Fibroblast of pulmonary artery (primary cell): ENCODE measurements at places on chromosomes 5 and 9.
A peak's percentile ranks its signal among the peaks of the same experiment; 100 is the strongest.

DNA sequence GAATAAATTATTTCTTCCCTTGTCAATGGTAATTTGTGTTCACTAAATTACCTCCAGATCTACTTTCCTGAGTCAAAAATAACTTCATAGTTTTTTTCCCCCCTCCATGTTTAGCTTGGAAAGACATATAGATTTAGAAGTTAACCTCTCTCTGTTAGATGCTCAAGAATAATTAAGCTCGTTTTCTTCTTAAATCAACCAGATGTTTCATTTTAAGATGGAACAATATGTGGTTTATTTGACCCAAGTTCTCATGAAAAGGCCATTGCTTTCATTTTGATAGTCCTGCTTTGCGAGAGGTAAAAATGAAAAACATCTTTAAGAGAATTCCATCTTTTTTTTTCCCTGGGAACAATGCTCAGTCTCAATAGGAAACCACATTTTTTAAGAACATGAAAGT is 27.7 kb upstream of the GAS1 start:
- no peak for DNase-seq

- DNase-seq: no peak
Measured at GRCh38 chr9:88759364-88759763, 224.4 kb downstream of the NXNL2 start.

GRCh38 chr5:180367991-180368390 is 14.9 kb upstream of the GFPT2 start:
- DNase-seq: no peak

- DNase-seq: no peak
Measured at GRCh38 chr9:28105001-28105400, 531.7 kb upstream of the C9orf72 start.

DNA sequence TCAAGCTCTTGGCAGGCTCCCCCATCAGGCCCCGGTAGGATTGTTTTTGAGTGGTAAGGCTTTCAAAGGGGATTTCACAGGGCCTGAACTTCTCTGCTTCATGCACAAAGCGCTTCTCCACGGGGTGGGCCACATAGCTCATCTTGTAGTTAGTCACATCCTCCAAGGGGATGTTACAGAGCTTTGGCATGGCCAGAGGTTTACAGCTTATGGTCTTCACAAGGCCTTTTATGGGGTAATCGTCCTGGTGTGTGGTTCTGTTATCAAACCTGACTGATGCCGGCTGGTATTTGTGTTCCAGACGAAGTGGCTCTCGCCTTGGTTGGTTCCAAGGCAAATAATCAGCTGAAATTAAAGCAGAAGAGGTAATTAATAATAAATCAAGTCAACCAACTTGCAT is 104.3 kb downstream of the SAXO1 start:
- peak; percentile 70 for DNase-seq

DNA sequence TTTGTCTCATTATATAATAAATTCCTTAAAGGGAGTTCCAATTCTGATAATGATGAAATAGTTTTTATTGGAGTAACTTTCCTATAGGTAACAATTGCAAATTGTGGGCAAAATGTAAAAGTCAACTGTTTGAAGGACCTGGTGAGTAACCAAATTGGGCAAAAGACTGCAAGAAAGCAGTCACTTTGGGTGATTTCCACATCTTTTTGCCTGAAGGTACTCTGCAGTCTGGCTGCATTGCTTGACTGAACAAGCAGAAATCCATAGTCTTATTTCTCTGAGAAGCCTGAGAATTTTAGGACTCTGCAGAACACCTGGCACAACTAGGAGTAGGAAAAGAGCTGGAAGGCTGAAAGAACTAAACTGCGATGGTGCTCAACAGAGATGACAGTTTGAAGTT is 114.9 kb downstream of the HOMER1 start:
- DNase-seq: no peak

DNA sequence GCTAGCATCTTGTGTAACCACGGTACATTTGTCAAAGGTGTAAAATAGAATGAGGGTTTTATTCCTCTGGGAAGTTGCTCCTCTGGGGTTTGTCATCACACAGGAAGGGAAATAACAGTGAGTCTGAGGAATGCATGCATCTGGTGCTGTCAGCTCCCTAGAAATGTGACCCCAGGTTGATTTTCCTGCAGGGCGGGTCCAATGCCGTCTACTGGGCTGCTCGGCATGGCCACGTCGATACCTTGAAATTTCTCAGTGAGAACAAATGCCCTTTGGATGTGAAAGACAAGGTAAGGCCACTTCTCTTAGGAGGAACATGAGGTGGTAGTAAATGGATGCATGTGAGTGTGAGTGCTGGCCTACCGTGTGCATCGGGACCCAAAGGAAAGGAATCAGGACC is 78.8 kb upstream of the CTSL start:
- no peak for DNase-seq

GRCh38 chr5:157778121-157778805 is 34.8 kb downstream of the LSM11 start:
- peak; percentile 42 for DNase-seq

DNA sequence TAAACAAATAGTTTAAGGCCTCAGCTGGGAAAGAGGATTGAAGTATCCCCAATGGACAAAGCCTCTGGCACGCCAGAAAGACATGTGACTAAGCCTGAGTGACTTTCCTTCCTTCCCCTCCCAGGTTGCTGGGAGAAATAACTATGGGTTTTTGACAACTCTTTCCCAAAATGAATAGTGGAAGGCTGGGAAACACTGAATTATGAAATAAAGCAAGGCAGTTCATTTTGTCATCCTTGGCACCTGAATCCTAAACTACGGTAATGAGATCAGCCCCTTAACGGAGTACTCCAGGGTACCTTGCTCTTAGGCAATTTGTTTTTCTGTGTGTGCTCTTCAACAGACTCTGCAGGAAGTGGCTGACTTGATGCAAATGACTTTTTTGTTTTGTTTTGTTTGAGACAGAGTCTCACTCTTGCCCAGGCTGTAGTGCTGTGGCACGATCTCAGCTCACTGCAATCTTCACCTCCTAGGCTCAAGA is 75.2 kb downstream of the LMNB1 start:
- peak; percentile 83 for DNase-seq

GRCh38 chr5:149358294-149358651 is 427 bp downstream of the PCYOX1L start:
- no peak for DNase-seq

GRCh38 chr5:154758977-154759376 is 3.8 kb downstream of the LARP1 start:
- no peak for DNase-seq

DNA sequence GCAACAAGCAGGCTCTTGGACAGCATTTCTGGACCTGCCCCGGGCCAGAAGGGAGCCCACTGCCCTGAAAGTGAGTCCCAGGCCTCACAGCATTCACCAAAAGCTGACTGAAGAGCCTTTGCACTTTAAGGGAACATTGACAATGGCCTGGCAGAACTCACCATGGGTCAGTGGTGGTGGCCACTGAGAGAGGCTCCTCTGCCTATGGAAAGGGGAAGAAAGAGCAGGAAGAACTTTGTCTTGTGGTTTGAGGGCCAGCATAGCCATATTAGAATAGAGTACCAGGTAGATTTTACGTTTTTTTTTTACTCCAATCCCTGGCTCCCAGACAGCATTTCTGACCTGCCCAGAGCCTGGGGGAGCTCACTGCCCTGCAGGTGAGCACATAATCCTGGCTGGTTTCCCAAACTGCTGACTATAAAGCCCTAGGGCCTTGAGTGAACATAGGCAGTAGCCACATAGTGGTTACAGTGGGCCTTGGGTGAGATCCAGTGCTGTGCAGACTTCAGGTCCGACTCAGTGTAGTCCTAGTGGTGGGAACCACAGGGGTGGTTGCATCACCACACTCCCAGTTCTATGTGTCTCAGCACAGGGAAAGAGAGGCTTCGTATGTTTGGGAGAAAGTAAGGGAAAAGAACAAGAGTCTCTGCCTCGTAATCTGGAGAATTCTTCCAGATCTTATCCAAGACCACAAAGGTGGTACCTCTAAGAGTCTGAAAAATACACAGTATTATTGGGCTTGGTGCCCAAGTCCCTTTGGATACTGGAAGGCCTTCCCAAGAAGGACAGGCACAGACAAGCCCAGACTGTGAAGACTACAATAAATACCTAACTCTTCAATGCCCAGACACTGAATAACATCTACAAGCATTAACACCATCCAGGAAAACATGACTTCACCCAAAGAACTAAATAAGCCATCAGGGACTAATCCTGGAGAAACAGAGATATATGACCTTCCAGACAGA is 89.5 kb downstream of the TSSK1B start:
- peak; percentile 80 for DNase-seq

DNA sequence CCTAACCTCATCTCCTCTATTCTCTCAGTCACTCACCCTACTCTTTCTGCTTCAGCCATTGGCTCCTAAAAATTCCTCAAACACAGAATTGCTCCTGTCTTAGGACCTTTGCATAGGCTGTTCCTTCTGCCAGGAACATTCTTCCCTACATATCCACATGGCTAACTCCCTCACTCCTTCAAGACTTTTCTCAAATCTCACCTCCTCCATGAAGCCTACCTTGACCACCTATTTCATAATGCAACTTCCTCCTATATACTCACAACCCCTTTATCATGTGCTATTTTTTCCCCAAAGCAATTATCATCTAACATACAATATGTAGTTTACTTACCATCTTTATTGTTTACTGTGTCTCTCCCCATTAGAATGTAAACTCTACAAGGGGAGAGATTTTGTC is 45.8 kb downstream of the ARL15 start:
- DNase-seq: no peak

DNA sequence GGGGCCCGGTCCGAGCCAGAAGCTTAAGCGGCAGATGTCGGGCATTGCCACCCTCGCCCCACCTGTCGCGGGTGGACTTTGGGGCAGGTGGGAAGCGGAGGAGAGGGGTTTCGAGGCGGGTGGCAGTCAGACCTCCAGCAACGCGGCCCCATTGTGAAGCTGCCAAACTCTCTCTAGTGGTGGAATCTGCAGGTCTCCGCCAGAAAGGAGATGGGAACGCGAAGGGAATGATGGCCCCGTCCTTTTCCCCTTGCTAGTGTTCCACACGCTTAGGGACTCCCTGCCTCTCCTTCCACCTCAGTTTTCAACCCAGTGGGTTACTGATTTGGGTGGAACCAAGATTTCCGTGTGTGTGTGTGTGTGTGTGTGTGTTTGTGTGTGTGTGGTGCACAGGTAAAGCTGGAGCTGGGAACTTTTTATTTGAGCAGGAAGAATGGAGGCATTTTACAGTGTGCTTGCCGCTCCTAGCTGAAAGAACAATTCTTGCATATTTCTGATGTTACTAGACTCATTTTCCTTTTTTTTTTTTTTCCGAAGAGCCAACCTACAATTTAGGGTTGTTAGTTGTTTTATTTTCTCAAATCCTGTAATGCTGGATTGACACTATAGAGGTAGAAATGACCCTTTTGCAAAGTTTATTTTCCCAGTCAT is 1.3 kb downstream of the MACIR start:
- DNase-seq: peak; percentile 44

- no peak for DNase-seq
Measured at GRCh38 chr5:99072846-99073245, 144.0 kb upstream of the CHD1 start.

GRCh38 chr5:143740956-143741355 is 71.0 kb upstream of the HMHB1 start:
- no peak for DNase-seq

- DNase-seq: no peak
Measured at GRCh38 chr9:88234114-88234513, 95.8 kb upstream of the SPATA31C2 start.

- peak; percentile 29 for DNase-seq
Measured at GRCh38 chr5:38316544-38317224, 58.3 kb downstream of the EGFLAM start.

GRCh38 chr5:159065135-159065534 is 34.6 kb downstream of the EBF1 start:
- no peak for DNase-seq

- DNase-seq: no peak
Measured at GRCh38 chr5:120419127-120419526, 45.0 kb upstream of the PRR16 start.

GRCh38 chr9:131963072-131964030 is 116.3 kb downstream of the MED27 start:
- peak; percentile 16 for DNase-seq

DNA sequence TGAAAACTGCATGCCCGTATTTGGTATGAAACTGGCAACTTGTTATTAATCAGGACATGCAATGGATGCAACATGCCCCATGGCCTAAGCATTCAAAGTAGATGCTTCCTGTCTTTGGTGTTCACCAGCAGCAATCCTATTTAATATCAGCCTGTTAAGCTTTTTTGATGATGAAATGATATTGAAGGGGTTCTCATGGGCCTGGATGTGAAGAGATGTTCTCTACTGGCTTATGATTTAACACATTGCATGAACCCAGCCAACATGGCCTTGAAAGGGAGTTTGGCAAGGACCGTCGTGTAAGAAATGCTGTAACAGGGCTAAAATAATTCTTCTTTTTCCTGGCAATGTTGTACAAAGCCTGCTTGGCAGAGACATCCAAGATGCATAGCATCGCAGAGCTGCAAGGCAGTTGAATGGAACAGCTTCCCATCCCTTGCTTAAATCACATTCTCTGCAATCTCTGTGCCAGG is 111.2 kb downstream of the SMARCA2 start:
- peak; percentile 75 for DNase-seq

- no peak for DNase-seq
Measured at GRCh38 chr5:89597878-89598277, 714.9 kb upstream of the MEF2C start.

DNA sequence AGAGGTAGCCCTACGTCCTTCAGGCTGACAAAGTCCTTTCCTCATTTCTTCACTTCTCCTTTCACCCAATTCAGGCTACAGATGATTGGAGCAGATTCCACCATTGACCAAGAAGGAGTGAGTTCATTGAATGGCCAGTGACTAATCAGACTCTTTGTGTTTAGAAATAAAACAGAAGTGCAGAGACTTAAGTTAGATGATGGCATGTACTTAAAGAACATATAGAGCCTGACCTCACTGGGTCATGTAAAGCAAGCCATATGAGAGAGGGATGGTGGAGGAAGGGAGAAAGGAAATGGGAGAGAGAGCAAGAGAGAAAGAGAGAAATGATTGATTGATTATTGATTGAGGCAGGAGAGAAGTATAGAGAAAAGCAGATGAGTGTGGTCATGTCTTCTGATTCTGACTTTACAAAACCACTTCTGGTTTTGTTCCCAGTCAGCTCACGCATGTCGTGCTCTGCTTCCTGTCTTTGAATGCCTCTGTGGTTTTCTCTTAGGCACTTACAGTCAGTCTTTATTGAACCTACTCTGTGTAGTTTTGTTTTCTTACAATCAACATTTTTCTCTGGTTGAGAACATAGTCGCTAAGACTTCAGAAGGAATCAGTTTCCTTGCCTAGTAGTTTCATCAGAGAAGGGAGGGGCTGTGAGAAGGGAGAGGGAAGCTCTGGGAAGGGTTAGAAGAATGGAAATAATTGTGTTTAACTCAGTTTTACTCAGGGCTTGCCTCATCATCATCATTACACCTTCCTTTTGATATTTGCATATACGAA is 149.2 kb upstream of the KLF9 start:
- peak; percentile 75 for DNase-seq
